ENCODE measurements at places on chromosomes 7 and 10. TPM values are rescaled to one million over a fixed set of nuclear protein-coding genes. Genes with fewer than 3 reads are reported as not detected.

MLXIPL gene
- 5.3 TPM for polyA plus RNA-seq

DNA sequence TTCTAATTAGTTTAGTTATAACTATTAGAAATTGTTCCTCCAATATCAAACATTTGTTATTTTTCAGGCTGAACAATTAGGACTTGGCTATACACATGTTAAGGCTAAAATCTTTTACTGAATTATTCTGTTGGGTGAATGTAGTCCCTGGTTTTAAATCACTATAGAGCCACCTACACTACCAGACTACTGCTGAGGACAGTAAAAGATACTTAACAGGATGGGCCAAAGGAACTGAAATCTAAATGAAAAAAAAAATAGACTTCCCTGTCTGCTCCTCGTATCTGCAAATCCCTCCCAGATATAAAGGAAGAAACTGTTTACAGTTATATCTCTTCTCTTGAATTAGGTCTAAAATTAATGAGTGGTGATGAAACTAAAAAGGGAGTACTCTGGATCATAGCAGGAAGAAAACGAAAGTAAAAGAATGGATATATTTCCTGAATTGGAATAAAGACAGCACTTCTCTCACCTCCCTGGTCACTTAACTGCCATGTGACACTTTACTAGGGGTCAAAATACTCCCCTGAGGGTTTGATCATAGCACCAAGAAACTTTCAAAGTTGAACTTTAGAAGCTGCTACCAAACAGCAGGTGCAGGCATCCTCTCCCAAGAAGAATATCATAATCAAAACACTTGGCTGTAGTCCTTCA lies 12.7 kb downstream of the FBXW4 start:
- no peak for DNase-seq

- no peak for DNase-seq
These were observed 2.7 kb downstream of the CYP3A5 start for GRCh38 chr7:99677013-99677647.

GRCh38 chr7:938546-939185 lies 15.8 kb downstream of the ADAP1 start:
- no peak for DNase-seq

DNA sequence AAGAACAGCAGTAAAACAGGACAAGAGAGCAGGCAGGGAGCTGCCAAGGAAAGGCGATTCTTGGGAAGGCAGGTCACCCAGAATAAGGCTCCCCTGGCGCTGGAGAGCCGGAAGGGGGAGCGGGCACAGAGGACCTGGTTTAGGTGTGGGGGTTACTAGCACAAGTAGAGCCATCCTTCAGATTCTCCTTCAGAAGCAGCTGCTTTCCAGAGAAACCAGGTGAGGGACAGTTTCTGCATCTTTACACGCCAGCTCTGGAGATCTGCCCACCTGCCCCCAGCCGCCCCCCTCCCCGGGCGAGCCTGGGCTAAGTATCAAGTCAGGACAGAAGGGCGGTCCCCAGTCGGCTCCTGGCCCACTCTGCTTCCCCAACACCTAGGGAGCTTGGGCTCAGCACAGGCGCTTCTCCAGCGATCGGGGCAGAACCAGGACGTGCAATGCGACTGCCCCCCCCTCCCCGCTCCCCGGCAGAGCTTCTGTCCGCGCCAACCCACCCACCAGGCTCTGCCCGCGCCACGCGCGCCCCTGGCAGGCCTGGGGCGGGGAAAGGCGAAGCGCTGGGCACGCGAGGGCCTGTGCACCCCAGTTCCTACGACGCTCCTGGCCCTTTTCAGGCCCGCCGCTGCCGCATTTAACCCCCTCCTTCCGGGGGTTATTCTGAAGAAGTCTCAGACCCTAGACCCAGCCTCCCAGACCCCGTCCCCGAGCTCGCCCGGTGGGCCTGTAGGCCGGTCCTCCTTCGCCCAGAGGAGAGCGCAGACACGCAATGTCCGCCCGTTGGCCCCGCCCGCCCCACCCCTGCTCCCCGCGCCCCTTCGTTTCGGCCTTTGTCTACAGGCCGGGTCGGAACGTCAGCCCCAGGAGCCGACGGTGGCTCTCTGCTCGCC lies 4.4 kb upstream of the EN2 start:
- no peak for DNase-seq

SLC26A5 gene
- polyA plus RNA-seq = 1.6 TPM

FAM149B1 gene
- 50.8 TPM for polyA plus RNA-seq

GRCh38 chr10:61754587-61755550 lies 92.1 kb downstream of the CABCOCO1 start:
- DNase-seq = no peak

MDFIC gene
- polyA plus RNA-seq = 60.1 TPM

DNA sequence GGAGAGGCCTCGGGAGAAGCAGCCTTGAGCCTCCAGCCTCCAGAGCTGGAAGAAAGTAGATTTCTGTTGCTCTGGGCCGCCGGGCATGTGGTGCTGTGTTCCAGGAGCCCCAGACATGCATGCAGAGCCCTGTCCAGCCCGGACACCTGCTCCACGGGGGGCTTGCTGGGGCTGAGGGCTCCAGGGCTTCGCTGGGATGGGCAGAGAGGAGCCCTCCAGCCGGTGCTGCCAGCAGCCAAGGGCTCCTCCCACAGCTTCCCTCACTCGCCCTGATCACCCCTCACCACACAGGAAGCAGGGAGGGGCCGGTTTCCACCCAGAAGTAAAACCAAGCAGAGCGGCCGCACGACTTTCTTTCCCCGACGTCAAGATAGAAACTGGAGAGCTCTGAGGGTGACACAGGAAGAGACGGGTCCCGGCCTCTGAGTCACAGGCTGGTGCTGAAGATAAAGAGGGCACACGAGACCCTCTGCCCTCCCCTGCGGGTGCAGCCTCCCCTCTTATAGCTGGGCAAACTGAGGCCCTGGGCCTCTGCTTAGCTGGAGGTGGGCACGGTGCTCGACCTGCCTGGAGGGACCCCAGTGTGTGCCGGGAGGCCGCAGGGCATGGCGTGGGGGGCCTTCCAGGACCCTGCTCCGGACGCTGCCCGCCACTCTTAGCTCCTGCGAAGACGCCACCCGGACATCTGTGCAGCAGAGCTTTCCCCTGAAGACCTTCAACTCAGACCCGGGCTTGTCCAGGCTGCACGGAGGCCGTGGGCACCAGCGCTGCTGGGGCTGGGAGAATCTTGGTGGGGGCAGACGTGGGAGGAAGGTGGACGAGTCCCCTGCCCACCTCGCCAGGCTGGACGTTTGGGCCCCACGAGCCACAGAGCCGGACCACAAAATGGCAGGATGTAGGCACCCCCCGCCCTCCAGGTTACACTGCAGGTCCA lies 31.1 kb downstream of the ADAP1 start:
- DNase-seq = no peak

DNA sequence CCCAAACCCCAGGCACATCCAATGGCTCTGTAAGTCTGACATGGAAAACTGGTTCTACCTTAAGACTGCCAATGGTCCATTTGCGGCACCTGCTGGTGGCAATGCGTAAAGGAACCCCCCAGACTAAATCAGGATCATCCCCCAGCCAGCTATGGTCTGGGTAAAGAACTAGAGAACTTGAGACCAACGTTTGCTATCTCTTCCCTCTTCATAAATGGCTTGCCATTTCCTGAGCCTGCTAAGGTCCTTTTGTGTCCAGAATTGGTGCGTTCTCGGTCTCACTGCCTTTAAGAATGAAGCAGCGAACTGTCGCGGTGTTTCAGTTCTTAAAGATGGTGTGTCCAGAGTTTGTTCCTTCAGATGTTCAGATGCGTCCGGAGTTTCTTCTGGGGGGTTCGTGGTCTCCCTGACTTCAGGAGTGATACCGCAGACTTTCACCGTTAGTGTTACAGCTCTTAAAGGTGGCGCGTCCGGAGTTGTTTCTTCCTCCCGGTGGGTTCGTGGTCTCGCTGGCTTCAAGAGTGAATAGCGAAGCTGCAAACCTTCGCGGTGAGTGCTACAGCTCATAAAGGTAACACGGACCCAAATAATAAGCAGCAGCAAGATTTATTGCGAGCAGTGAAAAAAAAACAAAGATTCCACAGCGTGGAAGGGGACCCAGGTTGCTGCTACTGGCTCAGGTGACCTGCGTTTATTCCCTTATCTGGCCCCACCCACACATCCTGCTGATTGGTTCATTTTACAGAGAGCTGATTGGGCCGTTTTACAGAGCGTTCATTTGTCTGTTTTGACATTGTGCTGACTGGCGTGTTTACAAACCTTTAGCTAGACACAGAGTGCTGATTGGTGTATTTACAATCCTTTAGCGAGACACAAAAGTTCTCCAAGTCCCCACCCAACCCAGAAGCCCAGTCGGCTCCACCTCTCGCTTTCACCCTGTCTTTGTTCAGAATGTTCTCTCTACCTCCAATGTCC lies 95.4 kb downstream of the ELMO1 start:
- DNase-seq = no peak

DNA sequence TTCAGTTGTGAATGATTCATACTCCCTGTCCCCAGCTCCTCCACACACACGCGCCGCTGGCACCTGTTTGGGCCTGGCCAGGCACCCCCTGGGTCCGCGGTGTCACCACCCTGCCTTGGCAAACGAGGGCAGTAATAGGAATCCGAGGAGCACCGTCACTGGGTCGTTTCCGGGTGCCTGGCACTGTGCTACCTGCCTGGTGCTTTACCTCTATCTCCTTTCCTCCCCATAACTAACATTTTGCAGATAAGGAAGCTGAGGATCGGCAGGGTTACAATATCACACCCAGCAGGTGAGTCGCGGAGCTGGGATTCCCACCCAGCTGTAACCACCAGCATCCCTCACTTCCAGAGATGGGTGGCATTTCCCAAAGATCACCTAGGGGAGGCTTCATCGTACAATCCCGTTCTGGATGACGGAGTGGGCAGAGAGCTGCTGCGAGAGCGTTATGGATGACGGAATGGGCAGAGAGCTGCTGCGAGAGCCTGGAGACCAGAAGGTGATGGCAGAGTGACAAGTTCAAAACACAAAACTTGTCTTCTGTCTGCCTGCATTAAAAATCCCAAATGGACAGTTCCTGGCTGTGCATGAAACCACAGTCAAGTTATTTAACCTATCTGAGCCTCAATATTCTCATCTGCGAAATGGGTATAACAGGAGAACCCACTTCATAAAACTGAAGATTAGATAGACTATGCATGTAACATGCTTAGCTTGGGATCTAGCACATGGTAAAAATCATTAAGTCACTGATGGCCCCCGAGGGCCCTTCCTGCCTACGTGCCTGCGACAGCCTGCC lies 1.1 kb upstream of the HSPA12A start:
- DNase-seq = no peak

NRG3 gene
- polyA plus RNA-seq = 1.2 TPM

DNA sequence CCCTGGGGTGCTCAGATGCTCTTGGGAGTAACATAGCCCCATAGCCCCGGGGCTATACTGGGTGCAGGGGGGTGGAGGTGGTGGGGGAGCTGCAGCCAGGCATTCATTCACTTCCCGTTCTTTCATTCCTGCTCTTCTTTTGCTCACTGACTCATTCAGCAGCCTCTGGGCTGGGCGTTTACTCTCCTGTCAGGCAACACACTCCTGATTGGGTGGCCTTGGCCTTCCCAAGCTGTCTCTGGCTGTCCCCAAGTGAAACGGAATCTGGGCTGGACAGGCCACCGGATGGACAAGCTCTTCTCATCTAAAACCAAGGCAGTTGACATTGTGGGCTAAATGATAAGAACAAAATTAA lies 34.6 kb downstream of the CHST3 start:
- DNase-seq = no peak

GHRHR gene
- polyA plus RNA-seq = not detected

DNA sequence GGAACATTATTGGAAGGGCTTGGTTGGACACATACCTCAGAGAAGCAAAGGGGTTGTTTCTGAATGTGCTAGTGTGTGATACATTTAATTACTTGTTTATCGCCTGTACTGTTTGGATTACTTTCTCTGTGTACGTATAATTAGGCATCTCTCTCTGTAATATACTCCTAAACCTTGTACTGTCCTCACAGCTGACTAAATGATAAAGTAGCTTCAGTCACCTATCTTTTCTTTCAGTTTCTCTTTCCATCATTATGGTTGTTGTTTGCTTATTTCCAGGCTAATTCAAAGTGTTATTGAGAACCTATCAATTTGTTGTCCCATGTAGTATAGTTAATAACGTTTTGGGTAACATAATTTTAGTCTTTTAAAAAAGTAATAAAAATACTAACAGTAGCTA lies 34.0 kb downstream of the MXI1 start:
- no peak for DNase-seq

ACBD5 gene
- polyA plus RNA-seq = 25.6 TPM

DNA sequence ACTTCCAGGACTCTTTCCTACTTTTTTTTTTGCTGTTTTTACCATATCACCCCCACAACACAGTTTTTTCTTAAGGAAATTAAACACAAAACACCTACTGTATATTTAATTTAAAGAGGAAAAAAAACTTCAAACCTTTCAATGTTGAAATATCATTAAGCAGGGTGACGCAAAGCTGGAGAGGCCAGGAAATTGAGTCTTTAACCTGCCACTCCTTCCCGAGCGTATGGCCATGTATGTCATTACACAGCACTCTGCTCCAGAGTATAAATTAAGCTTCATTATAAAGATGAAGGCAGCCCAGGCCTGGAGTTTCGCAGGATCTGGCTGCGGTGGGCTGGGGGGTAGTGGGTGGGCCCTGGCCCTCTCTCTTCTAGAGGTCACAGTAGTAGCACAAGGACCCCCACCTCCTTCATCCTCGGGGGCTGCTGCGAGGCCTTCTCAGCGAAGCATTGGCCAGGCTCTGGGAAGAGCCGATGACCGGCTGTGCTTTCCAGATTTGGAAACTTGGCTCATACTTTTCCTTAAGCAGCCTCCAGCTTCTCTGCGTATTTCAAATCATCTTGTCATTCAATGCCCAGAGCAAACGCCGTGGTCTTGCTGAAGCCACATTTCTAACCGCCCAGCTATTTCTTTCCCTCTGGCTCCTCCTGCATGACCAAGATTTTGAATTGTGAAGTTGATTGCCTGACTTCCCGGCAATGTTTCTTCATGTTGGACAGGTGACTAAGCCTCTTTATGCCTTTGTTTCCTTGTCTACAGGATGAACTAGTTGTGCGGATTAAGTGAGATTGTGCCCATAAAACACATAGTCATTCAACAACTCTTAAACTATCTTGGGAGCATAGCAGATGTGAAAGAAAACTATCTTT lies 765.1 kb downstream of the SUGCT start:
- no peak for DNase-seq

DNA sequence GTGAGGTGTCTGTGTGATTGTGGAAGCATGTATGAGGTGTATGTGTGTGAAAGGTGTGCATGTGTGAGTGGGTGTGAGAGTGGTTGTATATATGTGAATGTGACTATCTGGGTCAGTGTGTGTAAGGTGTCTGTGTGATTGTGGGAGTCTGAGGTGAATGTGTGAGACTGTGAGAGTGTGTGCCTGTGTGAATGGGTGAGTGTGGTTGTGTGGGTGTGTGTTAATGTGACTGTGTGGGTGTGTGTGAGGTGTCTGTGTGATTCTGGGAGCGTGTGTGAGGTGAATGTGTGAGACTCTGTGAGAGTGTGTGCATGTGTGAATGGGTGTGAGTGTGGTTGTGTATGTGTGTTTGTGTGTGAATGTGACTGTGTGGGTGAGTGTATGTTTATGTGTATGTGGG lies 385.1 kb downstream of the TCERG1L start:
- DNase-seq = no peak

GRCh38 chr7:133696056-133696455 lies 431.1 kb upstream of the LRGUK start:
- DNase-seq = no peak

- peak; percentile 75 for DNase-seq
These were observed 713 bp upstream of the GRIFIN start for GRCh38 chr7:2476776-2477446.

CYP2C19 gene
- 0.11 TPM for polyA plus RNA-seq

CCZ1B gene
- polyA plus RNA-seq = 85.6 TPM

- DNase-seq = no peak
These were observed 189.5 kb downstream of the ARHGAP12 start for GRCh38 chr10:31739146-31739545.

All from left lung (tissue), 14 donors.